ENCODE measurements at places on chromosomes 12 and 14.

DNA sequence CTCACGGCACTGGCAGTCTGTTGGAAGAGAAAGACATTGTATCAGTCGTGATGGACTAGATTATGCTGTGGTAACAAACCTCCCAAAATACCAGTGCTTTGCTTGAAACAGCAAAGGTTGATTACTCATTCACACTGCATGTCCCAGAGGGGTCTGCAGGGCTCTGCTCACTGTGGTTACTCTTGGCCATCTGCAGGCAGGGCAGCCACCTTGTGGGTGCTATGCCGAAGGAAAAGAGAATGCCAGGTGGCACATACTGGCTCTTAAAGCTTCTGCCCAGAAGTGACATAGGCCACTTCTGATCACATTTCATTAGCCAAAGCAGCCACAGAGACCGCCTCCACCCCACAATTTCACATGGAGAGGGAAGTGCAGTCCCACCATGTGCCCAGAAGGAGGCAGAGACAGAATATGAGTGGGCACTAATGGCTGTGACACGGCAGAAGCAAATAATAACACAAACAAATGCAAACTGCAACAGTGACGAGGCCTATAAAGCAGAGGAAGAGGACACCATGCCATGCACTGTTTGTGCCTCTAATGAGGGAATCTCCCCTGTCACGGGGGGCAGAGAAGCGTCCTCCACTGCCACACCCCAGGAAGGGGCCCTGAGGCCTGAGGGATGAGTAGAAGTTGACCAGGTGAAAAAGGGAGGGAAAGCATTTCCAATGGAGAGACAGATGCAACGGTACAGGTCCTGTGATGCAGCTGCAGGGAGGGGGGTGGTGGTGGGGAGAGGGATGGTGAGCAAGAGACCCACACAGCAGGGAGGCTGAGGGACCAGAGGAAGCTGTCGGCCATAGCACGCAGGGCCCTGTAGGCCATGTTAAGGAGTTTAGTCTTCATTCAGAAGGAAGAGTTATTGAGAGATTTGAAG, 51.7 kb upstream of the KICS2 start:
- DNase-seq, result peak; percentile 51

- DNase-seq, result no peak
These were observed 42.6 kb upstream of the C12orf42 start for GRCh38 chr12:103538397-103538796.

DNA sequence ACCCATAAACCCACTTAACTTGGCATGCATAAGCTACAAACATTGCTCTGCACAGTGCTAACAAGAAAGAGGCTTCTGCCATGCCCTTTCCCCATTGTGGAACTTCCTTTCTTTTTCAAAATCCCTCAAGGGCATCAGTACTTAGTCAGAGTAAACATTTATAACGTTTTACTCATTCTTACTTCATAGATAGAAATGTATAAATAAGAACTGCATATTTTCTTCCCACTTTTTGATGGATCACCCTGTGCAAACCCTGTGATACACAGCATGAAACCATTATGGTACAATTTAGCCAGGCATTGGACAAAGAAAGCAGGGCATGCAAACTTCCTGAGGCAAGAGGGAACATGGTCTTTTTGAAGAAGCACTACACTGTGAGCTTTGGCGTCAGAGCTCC, 113.8 kb upstream of the FOXG1 start:
- peak; percentile 80 for DNase-seq

DNA sequence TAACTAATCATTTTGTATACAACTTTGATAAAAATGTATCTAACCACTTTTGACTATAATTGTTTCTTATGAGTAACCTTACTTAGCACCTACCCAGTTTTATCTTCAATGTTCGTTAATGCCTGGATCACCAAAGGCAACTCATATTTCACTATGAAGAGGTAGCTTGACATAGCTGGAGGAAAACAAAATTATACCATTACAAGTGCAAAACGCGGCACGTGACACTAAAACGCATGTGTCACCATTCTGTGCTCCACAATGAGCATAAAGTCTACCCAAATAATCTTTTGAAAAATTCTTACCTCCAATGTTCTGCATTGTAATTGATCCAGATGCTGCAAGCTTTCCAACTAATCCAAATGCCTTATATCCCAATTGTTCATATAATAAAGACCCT, 5.8 kb downstream of the SLC38A2 start:
- no peak for DNase-seq

- DNase-seq, result no peak
These were observed 703.7 kb upstream of the MGAT4C start for GRCh38 chr12:86959766-86960458.

GRCh38 chr14:39043352-39043943, 59.6 kb downstream of the SEC23A start:
- no peak for DNase-seq

GRCh38 chr14:102993523-102993922, 63.8 kb downstream of the CDC42BPB start:
- peak; percentile 85 for DNase-seq

GRCh38 chr14:57578801-57579200, 85.1 kb upstream of the CCDC198 start:
- DNase-seq, result no peak

DNA sequence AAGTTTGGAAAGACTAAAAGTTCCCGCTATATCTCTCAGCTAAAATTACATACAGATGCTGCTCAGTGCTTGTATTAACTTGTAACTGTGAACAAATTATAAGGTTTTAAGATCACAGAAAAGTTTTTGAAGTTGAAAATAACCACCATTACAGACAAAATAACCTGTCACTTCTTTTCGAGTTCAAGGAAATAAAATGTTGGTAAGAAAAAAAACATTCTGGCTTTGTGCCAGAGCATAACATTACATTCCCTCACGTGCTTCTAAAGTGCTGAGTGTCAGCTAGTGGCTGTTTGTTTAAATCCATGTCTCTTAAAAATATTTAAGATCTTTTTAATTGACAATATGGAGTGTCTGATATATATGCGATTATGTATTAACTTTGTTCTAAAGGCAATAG, 27.2 kb upstream of the ADAMTS20 start:
- no peak for DNase-seq

DNA sequence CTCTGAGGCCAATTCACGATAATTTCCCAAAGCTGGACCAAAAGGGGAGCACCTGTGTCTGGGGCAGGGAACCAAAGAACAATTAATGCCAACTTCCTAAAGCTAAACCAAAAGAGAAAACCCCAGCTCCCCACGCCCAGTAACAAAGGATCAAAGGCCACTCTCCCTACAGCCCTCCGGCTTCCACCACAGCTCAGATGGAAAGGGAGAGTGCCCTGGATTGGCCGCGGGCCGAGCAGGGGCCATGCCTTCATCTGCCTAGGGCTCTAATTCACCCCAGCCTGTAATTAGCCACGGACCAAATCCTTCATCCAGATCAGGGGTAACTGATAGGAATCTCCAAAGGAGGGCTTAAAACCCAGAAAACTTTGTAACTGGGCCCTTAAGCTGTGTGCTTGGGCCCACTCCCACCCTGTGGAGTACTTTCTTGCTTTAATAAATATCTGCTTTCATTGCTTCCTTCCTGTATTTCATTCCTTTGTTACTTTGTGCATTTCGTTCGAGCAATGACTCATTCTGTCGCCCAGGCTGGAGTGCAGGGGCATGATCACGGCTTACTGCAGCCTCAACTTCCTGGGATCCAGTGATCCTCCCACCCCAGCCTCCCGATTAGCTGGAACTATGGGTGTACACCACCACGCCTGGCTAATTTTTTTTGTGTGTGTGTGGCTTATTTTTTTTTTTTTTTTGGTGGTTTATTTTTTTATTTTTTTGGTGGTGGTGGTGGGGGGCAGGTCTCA, 65.5 kb upstream of the PPP4R3A start:
- DNase-seq, result no peak

GRCh38 chr12:42766754-42767153, 177.2 kb upstream of the PRICKLE1 start:
- DNase-seq, result no peak

DNA sequence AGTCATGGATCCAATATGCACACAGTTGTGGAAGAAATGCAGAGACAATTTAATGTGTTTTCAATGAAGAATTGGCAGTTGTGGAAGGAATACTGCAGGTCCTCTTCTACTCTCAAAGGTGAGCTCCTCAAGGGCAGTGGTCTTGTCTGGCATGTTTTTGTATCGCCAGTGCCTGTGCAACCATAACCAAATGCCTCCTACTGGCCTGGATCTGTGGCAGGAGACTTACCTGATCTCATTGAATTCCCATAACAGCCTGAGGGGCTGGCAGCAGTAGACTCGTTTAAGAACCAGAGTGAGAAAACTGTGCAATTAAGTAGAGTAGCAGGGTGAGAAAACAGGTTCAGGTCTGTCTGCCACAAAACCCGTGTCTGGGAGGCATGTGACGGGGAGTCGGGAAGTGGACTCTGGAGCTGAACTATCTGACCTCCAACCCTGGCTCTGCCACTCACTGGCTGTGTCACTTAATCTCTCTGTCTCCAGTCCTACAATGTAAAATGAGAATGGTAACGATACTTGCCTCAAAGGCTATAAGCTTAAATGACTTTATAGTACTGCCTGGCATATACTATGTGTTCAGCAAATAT, 268.2 kb upstream of the SSTR1 start:
- no peak for DNase-seq

- DNase-seq, result peak; percentile 74
These were observed 7.6 kb downstream of the VPS37B start for GRCh38 chr12:122888232-122888752.

- DNase-seq, result no peak
These were observed 98.1 kb upstream of the GRIP1 start for GRCh38 chr12:66776974-66777373.

DNA sequence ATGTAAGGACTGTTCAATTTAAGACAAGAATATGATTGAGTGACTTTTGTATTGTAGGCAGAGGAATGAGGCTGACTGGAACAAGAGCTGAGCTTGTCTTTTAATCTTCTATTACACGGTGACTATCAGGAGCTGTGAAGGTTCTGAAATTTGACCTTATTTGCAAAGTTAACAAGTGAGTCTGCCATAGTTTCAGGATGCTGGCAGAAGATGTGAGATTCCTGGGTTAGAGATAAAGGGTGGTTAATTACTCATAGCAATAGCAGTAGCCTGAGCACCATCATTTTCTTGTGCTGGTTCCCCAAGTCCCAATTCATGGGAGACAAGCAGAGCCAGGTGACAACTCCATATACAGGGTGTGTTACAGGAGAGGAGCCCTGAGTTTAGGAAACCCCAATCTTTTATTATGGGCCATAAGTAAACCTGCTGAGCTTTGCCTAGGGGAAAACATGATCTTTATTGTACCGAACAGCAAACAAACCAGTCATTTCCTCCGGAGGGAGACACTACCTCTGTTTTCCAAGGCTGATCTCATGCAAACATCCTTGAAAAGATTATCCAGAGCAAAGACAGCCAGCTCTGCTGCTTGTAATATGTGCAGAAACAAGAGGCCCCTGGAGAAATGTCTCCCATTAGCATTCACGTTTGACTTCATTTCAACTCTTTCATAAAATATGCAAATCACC, 51.7 kb upstream of the DDX11 start:
- no peak for DNase-seq

- DNase-seq, result no peak
These were observed 488.5 kb upstream of the MGAT4C start for GRCh38 chr12:86744547-86745212.

DNA sequence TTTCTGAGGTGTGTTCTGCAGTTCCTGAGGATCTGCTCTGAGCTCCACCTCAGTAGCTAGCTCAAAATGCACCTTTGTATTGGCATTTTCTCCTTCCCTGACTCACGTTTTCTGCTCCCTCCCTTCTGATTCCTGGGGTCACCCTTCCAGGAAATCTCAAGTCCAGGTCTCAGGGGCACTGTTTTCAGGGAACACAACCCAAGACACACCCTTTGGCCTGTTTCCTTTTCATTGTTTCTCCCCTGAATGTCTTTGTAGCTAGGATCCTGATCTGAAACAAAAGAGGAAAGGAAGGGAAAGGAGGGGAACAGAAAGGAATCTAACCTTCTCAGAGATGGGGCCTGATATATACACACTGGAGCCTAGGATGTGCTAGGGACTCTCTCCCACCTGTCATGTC, 7.3 kb upstream of the RIPK3 start:
- DNase-seq, result no peak

DNA sequence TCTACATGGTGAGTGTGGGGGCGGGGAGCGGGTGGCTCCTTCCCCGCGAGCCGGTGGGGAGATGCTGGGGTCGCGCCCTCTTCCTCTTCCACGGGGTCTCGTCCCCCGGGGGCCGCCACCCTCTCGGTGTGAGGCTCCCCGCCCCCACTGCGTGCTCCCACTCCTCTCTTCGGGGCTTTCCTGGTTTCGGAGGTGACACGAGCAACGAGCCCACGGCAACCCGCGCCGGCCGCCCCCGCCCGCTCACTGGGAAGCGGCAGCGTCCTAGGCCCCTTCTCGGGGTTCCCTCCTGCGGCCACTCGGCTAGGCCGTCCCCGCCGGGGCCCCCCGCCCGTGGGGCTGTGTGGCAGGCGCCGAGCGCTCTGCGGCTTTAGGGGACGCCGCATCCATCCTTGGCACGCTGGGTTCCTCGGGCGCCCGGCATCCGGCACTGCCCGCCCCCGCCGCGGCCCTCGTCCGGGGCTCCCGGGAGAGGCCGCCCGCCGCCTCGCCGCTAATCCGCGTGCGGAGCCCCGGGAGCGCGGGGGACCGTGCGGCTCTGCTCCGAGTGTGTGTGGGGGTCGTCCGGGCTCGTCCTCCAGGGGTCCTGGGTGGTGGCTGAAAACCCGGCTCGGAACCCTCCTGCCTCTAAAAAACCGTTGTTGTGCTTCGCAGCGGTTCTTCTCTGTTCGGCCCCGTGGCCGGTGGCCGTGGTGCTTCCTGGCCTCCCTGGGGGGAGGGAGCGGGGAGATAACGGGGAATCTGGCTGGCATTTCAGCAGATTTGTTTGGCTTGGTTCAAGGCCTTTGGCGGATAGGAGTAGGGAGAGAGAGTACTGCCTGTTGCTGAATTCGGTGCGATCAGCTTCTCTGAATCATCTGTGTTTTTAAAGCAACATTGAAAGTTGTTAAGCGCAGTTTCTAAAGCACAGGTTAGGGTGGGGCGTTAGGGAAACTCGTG, 1.0 kb downstream of the PCNX1 start:
- DNase-seq, result peak; percentile 37

DNA sequence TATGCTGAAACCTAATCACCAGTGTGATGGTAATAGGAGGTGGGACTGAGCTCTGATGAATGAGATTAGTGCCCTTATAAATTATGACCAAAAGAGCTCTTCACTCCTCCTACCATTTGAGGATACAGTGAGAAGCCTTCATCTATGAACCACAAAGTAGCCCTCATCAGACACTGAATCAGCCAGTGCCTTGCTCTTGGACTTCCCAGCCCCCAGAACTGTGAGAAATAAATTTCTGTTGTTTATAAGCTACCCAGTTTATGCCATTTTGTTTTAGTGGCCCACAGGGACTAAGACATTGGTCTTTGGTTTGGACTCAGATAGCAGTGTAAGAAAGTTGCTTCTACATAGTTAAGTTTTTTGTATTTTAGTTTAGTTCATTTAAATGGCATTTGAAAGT, 32.9 kb downstream of the ABHD12B start:
- no peak for DNase-seq
